Myocyte (in vitro differentiated cells): ENCODE measurements at places on chromosomes 13 and 19.

GRCh38 chr13:102176846-102177245 lies 225.0 kb downstream of the FGF14 start:
- DNase-seq, result no peak

- DNase-seq, result peak; percentile 82
Observed at GRCh38 chr19:46487802-46488445, 7.7 kb downstream of the PNMA8B start.

- no peak for DNase-seq
Observed at GRCh38 chr13:99285432-99286182, 21.6 kb downstream of the GPR183 start.

GRCh38 chr13:34731486-34731885 lies 210.6 kb upstream of the NBEA start:
- peak; percentile 34 for DNase-seq

GRCh38 chr19:2770055-2771013 lies 12.7 kb downstream of the SGTA start:
- peak; percentile 90 for DNase-seq

GRCh38 chr19:2736550-2737190 lies 3.1 kb downstream of the SLC39A3 start:
- no peak for DNase-seq

DNA sequence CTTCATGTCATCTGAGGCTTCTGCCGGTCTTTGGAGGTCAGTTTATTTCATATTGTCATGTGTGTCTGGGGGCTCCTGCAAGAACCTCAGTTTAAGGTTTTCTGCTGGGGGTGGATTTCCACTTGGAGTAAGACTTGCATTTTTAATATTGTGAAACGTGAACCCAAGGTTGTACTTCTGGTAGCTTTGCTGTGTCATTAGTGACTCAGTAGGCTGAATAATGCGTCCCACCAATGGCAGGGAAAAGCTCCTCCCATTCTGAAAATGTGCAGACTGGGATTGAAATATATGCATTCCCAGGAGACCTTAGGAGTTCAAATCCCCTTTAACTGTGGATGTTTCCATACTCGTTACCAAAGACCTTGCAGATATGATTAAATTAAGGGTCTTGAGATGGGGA lies 46.2 kb downstream of the ING1 start:
- DNase-seq, result no peak

DNA sequence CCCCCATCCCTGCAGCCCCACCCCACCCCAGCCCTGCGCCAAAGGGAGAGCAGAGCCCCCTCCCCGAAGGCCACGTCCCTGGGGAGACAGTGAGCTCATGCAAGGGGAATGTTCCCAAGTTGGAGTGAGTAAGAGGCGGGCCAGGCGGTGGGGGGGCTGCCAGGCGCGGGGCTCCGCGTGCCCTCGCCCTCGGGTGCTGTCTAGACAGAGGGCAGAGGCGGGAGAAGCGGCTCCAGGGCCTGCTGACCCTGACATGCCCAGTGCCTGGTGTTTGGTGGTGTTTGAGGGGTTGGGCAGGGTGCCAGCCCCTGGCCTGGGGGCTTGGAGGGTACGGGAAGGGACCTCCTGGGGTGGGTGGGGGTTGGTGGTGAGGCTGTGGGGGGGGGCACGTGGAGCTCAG lies 1.0 kb downstream of the FSTL3 start:
- peak; percentile 81 for DNase-seq

- no peak for DNase-seq
Observed at GRCh38 chr13:86445206-86445605, 646.0 kb upstream of the SLITRK6 start.

DNA sequence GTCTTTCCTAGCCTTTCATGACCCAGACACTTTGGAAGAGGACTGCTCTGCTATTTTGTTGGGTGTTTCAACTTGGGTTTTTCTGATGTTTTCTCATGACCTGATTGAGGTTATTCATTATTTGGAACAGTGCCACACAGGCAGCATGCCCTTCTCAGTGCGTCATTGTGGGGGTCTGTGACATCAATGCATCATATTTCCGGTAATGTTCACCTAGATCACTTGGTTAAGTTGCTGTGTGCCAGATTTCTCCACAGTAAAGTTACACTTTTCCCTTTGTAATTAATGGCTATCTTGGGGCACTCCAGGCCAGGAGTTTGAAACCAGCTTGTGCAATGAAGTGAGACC lies 124.4 kb downstream of the SIPA1L3 start:
- DNase-seq, result no peak

DNA sequence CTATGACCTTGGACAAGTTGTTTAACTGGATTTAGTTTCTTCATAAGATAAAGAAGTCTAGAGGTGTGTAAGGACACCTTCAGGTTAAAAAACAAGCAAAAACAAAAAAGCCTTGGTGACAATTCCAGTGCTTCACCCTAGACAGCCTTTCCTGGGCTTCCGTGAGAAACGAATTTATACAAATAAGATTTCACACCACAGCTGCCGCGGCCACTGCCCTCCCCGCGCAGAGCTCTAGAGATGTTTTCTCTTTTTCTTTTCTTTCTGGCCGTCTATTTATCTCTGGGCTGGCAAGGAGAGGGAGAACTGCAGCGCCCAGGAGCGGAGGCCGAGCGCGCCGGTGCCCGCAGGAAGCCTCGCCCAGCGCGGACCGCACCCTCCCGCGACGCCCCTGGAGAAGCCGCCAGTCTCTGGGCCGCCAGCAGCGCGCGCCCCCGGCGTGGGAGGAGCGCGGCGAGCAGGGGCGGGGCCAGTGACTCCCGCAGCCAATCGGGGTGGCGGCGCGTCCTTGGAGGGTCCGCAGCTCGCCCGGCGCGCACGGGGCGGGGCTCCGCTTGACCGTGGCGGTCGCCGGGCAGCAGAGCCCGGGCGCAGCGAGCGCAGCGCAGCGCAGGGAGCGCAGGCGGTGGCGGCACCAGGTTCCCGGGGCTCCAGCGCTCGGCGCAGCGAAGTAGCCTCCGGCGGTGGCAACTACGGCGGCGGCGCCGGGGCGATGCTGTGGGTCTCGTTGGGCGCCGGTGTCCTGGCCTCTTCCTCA lies 107.0 kb downstream of the RXFP2 start:
- peak; percentile 94 for DNase-seq

GRCh38 chr19:35462476-35462953 lies 14.5 kb downstream of the FFAR2 start:
- peak; percentile 12 for DNase-seq

DNA sequence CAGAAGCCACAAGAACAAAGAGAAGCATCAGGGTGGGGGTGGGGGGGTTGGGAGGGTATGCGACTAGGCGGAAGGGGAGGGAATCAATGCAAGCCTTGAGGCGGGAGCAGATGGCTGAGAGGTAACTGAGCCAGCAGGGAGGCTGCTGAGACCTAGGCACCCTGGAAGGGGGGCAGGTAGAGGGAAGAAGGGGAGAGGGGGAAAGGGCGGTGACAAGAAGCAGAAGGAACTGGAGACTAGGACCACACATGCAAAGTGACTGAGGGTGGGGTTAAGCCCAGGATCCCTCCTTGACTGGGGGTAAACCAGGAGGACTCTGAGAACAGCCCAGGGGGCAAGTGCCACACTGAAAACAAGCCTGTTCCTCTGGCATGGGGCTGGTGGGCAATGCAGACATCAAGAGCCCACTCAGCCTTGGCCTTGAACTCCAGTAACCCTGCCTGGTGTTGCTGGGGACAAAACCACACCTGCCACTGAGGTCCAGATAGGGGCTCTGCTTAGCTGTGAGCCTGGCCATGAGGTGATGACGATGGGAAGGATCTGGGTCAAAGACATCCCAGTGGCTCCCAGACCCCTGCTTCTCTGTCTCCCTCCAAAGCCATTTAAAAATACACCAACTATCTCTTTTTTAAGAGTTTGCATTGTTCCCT lies 20.3 kb downstream of the OPA3 start:
- no peak for DNase-seq

- no peak for DNase-seq
Observed at GRCh38 chr19:49852631-49853126, 1.7 kb downstream of the PTOV1 start.

- no peak for DNase-seq
Observed at GRCh38 chr13:33547035-33547434, 261.5 kb upstream of the STARD13 start.

- DNase-seq, result no peak
Observed at GRCh38 chr13:96700657-96701056, 293.6 kb downstream of the OXGR1 start.

GRCh38 chr19:39444598-39445195 lies 685 bp upstream of the SUPT5H start:
- no peak for DNase-seq

DNA sequence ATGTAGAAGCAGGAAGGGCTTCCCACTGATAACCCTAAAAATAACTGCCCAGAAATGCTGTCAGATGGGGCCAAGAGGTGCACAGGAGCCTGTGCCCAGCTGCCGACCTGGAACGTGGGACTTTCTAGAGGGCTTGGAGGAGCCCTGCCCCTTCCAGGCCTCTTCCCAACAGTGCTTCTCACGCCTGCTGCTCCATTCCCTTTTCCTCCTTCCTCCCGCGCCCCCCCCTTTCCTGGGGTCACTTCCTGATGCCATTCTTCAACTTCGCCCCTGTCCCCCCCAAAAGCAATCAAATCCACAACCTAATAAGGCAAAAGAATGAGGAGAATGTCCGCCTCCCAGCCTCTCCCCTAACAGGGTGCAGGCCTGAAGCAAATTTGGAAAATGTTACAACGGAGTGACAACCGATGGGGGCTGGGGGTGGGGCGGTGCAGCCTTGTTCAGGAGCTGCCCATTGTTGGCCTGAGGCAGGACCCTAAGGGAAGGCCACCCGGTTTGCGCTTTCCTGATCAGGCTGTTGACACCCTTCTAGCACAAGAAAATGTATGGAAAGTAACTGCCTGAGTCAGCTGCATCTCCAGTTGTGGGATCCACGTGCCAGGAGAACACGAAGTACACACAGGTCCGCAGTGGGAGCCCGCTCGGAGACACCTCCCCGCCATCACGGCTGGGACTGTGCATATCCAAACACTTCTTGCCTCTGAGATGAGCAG lies 18.7 kb downstream of the ACTN4 start:
- peak; percentile 92 for DNase-seq

GRCh38 chr13:32117001-32117400 lies 85.4 kb downstream of the FRY start:
- no peak for DNase-seq

- no peak for DNase-seq
Observed at GRCh38 chr19:10694706-10695307, 6.4 kb upstream of the QTRT1 start.

GRCh38 chr13:98537306-98537705 lies 39.6 kb downstream of the STK24 start:
- no peak for DNase-seq

- no peak for DNase-seq
Observed at GRCh38 chr19:15926484-15926883, 7.8 kb downstream of the CYP4F11 start.

GRCh38 chr13:27713767-27714166 lies 78.5 kb upstream of the GSX1 start:
- DNase-seq, result no peak

DNA sequence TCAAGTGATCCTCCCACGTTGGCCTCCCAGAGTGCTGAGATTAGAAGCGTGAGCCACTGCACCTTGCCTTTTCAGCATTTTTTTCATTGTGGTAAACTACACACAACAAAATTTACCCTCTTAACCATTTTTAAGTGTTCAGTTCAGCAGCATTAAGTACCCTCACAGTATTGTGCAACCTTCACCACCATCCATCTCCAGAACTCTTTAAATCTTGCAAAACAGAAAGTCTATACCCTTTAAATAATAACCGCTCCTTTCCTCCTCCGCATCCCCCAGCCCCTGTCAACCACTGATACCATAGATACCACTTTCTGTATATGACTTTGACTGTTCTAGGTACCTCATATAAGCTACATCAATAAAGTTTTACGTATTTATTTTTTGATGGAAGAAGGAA lies 20.8 kb upstream of the CASP14 start:
- DNase-seq, result no peak
